Activated gamma-delta T cell (primary cell): ENCODE measurements at places on chromosomes 12 and 14.

DNA sequence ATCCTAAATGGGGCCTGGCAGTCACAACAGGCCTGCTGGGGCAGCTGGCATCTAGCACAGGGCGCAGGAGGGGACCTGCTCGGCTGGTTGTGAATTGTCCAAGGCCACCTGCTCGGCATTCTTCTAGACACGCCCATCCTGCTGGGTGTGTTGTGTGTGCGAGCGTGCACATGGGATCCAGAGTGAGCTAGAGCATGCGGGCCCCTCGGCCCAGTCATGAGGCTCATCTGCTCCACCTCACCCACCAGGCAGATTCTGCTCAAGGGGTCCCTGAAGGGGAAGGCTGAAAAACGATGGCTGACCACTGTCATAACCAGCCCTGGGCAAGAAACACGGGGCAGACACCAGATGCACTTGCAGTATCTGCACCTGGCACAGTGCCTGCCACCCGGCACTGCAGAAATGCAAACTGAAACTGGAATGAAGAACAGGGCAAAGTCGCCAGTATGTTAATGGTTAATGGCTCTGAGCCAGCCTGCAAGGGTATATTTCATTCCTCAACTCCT, 31.8 kb downstream of the MAX start:
- DNase-seq = no peak

- no peak for DNase-seq
Observed at GRCh38 chr14:45891417-45892080, 638.5 kb upstream of the MIS18BP1 start.

- DNase-seq = no peak
Observed at GRCh38 chr14:104885973-104886689, 21.1 kb downstream of the CEP170B start.

- no peak for DNase-seq
Observed at GRCh38 chr14:101352567-101352966, 208.7 kb upstream of the DIO3 start.

- DNase-seq = no peak
Observed at GRCh38 chr14:65045709-65046108, 56.6 kb downstream of the MAX start.

GRCh38 chr14:29215853-29216252, 449.3 kb downstream of the FOXG1 start:
- no peak for DNase-seq

DNA sequence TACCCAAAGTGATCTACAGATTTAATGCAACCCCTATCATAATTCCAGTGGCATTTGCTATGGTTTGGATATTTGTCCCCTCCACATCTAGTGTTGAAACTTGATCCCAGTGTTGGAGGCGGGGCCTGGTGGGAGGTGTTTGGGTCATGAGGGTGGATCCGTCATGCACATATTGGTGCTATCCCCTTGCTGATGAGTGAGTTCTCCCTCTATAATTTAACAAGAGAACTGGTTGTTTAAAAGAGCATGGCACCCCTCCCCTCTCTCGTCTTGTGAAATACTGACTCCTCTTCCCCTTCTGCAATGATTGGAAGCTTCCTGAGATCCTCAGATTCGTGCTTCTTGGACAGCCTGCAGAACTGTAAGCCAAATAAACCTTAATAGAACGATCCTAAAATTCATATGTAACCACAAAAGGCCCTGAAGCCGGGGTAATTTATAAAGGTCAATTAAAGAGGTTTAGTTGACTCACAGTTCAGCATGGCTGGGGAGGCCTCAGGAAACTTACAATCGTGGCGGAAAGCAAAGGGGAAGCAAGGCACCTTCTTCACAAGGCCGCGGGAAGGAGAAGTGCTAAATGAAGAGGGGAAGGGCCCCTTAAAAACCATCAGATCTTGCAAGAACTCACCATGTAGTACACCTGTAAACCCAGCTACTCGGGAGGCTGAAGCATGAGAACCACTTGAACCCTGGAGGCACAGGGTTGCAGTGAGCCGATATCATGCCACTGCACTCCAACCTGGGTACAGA, 41.2 kb downstream of the SLC39A9 start:
- DNase-seq = no peak

GRCh38 chr12:33825442-33825841, 196.9 kb upstream of the ALG10 start:
- no peak for DNase-seq

DNA sequence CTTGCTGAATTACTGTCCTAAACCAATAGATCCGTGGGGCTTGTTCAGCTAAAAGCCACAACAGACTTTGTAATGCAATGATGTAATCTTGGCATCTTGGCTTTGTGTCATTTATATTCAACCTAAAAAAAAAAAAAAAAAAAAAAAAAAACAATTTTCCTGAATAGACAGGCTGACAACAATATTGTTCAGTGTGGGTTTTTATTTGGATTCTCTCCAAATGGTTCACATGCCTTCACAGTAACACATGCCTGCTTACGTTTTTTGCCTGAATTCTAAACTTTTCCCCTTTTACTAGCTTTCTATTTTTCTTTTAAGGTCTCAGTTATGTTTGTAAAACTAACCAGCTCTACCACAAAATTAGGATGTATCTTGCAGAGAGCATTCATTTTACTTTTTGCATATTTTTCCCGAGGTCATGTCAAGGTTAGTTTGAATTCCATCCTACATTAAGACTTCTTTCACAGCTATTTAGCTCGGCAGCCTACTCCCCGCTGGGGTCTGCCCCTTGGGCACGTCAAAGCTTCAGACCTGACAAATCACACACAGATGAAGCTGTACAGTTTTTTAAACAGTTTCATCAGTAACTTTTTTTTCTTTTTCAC, 213.7 kb upstream of the NPAS3 start:
- no peak for DNase-seq

DNA sequence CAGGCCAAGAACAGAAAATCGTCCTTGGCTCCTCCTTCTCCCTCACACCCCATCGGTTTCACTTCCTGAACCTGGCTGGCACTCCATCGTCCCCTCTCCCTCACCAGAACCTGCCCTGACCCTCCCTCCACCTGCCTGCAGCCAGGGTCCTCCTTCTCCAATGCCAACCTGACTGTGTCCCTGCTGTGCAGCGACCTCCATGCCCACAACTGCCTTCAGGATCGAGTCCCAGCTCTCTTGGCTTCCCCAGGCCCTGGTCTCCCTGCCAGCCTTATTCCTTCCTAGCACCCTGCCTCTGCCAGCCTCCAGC, 19.8 kb downstream of the HVCN1 start:
- DNase-seq = no peak

GRCh38 chr12:108424026-108424425, 84.9 kb upstream of the CMKLR1 start:
- no peak for DNase-seq

- DNase-seq = no peak
Observed at GRCh38 chr12:39205969-39206368, 237.0 kb downstream of the KIF21A start.

DNA sequence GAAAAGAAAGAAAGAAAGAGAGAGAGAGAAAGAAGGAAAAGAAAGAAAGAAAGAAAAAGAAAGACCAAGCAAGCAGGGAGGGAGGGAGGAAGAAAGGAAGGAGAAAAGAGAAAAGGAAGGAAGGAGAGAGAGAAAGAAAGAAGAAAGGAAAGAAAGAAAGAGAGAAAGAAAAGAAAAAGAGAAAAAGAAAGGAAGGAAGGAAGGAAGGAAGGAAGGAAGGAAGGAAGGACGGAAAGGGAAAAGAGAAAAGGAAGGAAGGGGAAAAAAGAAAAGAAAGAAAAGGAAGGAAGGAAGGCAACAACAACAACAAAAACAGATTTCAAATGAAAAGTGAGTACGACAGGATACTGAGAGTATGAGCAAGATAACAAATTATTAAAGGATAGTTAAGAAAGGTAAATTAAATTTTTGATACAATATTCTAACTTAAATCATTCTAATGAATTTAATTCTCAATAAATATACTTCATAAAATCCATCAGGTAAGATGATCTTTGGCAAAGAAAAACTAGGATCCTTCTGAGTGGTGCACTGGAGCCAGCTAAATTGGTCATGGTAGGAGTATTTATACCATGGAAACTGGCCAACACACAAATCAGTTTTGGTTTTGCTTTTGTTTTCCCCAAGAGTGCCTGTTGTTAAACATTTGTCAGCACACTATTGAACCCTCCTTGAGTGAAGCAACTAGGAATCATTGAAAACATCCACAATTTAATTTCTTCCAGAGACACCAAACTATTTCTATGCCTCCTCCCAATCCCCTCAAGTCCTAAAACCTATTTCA, 56.1 kb upstream of the DYRK2 start:
- no peak for DNase-seq

- DNase-seq = no peak
Observed at GRCh38 chr14:84254290-84254689, 1275.7 kb upstream of the FLRT2 start.

GRCh38 chr14:71804992-71805391, 127.2 kb upstream of the RGS6 start:
- DNase-seq = no peak

DNA sequence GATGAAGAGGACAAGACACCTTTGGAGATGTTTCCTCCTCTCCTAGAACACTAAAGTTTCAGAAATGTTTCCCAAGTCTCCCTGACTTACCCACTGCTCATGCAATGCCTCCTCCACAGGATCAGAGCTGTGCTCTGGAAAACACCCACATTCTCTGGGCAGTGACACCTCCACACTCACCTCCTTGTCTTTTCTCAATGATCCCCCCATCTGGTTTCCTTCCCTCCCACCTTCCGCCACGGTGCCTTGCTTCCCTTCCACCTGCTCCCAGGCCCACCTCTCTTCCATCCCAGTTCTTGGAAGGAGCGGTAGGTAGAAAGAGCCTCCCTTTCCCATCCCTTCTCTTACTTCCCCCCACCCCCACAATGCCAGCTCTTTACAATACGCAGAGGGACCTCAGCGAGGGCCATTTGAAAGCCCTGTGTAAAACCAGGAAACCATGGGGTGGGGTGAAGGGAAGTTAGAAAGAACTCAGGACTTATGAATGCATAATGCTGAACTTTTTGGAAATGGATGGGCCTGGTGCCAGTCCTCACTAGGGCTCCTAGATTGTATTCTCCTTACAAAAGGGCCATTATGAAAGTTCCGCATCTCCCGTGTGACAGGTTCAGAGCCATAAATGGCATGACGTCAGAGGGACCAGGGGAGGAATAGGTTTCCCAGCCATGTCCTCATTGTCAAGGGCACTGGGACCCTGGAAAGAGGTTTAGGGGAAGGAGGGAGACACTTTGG, 12.8 kb downstream of the FBLN5 start:
- DNase-seq = no peak

GRCh38 chr12:24500831-24501230, 448.1 kb downstream of the BCAT1 start:
- no peak for DNase-seq

DNA sequence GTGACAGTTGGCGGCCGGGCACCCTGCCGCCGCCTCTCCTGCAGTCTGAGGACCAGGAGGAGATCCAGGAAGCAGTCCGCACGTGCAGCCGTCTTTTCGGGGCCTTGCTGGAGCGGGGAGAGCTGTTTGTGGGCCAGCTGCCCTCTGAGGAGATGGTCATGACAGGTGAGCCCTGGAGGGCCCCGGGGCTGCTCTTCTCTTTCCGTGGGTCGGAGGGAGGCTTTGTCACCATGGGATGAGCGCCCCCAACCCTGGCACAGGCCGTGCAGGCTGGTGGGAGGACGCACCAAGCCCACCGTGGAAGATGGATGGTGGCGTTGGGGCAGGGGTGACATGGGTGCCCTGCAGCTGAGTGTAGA, 532 bp downstream of the NOC4L start:
- no peak for DNase-seq
